ENCODE measurements at places on chromosomes 4 and X. TPM values are rescaled to one million over a fixed set of nuclear protein-coding genes. Genes with fewer than 3 reads are reported as not detected.

MAGEE1 gene
- 0.39 TPM for polyA plus RNA-seq

PDS5A gene
- polyA plus RNA-seq = 26.8 TPM

TIGD4 gene
- polyA plus RNA-seq = not detected

TMEM129 gene
- polyA plus RNA-seq = 35.7 TPM

ADH1A gene
- polyA plus RNA-seq = not detected

FRMD7 gene
- polyA plus RNA-seq = not detected

SMIM10L2A gene
- polyA plus RNA-seq = not detected

PFKFB1 gene
- not detected for polyA plus RNA-seq

VSIG4 gene
- not detected for polyA plus RNA-seq

LAMP2 gene
- polyA plus RNA-seq = 275 TPM

CDKL2 gene
- polyA plus RNA-seq = not detected

FGFBP2 gene
- polyA plus RNA-seq = not detected

ALAS2 gene
- polyA plus RNA-seq = not detected

DNA sequence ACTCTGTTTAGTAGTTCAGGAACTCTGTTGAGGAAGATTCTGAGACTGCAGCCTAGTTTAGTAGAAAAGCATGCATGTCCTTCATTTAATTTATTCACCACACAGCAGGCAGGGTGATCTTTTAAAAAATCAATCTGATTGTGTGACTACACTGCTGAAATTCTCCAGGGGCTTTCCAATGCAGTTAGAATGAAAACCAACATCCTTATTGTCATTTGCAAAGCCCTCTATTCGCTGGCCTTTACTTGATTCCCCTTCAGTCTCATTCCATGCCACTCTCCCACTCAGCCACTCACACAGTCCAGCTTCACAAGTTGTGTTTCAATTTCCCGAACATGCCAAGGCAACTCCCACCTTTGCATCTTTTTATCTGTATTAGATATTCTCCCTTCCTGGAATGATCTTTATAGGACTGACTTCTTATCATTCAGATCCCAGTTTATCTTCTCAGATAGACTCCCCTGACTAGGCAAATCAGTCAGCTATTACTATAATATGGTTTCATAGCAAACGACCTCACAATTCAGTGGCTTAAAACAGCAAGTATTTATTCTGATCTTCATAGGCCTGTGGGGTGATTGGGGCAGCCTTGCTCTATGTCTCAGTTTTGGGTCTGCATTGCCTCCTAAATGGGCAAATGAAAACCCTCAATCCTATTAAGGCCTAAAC is 21.3 kb upstream of the FTHL17 start:
- no peak for DNase-seq

DNA sequence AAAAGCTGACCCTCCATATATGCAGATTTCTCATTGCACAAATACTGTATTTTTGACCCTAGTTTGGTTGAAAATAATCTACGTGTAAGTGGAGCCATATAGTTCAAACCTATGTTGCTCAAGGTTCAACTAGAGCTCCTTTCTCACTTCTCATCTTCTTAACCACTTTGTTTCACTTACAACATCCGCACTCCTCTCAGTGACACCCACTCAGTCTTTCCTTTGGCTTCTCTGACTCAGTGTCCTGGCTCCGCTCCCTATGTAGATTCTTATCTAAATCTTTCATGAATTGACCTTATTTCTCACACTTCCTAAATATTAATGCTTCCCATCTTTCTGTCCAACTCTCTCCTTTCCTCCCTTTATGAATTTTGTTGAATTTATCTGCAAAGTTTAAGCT is 32.9 kb upstream of the DKK2 start:
- peak; percentile 89 for DNase-seq

- peak; percentile 47 for DNase-seq
These were observed 21.0 kb upstream of the EFNB1 start for GRCh38 chrX:68807818-68808217.

GRCh38 chr4:147822128-147822527 is 90.2 kb downstream of the ARHGAP10 start:
- DNase-seq = peak; percentile 27

DNA sequence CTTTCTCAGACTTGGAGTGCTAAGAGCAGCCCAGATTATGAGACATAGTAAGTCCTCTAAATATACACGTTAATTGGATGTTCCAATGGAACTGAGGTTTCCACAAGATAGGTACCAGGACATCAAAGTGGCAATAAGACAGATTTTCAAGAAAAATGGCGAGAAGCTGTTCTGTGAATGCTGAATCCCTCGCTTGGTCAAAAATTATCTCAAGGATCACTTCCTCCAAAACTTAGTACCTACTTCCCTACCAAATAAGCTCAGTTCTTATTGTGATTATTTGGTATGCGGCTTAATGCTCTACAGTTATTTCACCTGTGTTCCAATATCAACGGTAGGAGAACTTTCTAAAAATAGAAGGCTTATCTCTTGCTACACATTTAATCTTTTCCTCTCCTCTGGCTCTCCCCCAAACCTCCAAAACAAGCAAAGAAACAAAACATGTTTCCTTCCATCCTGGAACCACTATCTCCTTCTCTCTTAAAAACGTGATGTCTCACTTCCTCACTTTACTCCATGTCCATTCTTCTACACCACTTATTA is 14.7 kb downstream of the PDGFC start:
- DNase-seq = no peak

- DNase-seq = no peak
These were observed 914.2 kb upstream of the LCORL start for GRCh38 chr4:18935659-18936345.

GRCh38 chr4:139898293-139898692 is 232.7 kb downstream of the MGST2 start:
- no peak for DNase-seq

DNA sequence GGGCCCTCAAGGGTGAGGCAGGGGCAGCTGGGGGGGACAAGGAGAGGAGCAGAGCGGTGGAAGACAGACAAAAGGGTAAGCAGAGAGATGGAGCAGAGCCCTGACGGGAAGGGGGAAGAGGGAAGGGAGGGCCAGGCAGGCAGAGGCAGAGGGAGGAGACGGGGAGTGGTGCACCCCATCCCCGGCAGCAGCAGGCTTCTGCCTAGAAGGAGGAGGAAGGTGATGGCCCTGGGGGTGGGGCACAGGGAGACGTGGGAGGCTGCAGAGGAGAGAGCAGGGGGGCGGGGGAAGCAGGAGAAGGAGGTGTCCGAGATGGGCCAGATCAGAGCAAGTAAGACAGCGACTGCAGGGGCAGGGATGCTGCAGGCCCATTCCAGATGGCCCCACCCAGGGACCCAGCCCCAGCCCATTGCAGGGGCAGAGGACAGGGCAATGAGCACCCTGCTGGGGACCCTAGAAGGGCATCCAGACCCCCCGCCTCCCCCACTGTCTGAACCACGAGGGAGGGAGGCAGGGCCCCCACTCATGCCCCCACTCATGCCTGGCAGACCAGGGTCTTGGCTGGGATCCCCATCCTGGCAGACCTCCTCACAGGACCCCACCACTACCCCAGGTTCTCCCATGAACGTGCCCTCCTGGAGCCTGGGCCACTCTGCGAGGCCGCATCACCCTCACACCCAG is 2.7 kb downstream of the L1CAM start:
- DNase-seq = no peak

GRCh38 chr4:47736555-47736954 is 101.3 kb downstream of the CORIN start:
- DNase-seq = no peak

Measured in GM23248 (cell line).